Cardiac muscle cell (in vitro differentiated cells and primary cell): ENCODE measurements at places on chromosomes 3 and 15. TPM values are rescaled to one million over a fixed set of nuclear protein-coding genes. Genes with fewer than 3 reads are reported as not detected.

The MLH1 gene
- total RNA-seq: 63.1 and 114 TPM in 2 replicates

The CACNA2D3 gene
- total RNA-seq: 0.11 and 0.45 TPM in 2 replicates

GRCh38 chr3:159174715-159175692 lies 373.1 kb downstream of the MFSD1 start:
- DNase-seq: no peak
- no peaks in the 10 kb centered on the region for H3K4me1 ChIP-seq

- no peak for DNase-seq
- H3K36me3 ChIP-seq: no peaks in the 10 kb centered on the region
- H3K27ac ChIP-seq: no peak overlapping the region
- no peaks in the 10 kb centered on the region for H3K27me3 ChIP-seq
- H3K4me3 ChIP-seq: no peak overlapping the region
These were observed 248.0 kb upstream of the CNTN3 start for GRCh38 chr3:74862476-74862875.
